ENCODE measurements at places on chromosomes 2 and 18. TPM values are rescaled to one million over a fixed set of nuclear protein-coding genes. Genes with fewer than 3 reads are reported as not detected.

CYP26B1 gene
- 14.5 TPM for total RNA-seq

ALPI gene
- not detected for total RNA-seq

ANO7 gene
- total RNA-seq, result 1.7 TPM

PLEKHH2 gene
- total RNA-seq, result 0.73 TPM

NLRC4 gene
- total RNA-seq, result not detected

TTR gene
- total RNA-seq, result not detected

ACMSD gene
- not detected for total RNA-seq

DAPL1 gene
- total RNA-seq, result not detected

SLC14A1 gene
- not detected for total RNA-seq

VWC2L gene
- total RNA-seq, result not detected

DNER gene
- total RNA-seq, result 7.0 TPM

FBLN7 gene
- total RNA-seq, result 0.59 TPM

ATP6V1C2 gene
- 0.06 TPM for total RNA-seq

TDRD15 gene
- total RNA-seq, result not detected

RAD51AP2 gene
- total RNA-seq, result not detected

NRBP1 gene
- 138 TPM for total RNA-seq

QPCT gene
- total RNA-seq, result 17.2 TPM

PDE11A gene
- total RNA-seq, result 0.61 TPM

PLCL1 gene
- total RNA-seq, result not detected

SIX2 gene
- total RNA-seq, result 0.27 TPM

RAB6C gene
- not detected for total RNA-seq

RSAD2 gene
- total RNA-seq, result 0.19 TPM

PLEK gene
- total RNA-seq, result not detected

PROM2 gene
- total RNA-seq, result not detected

LAMA1 gene
- total RNA-seq, result 0.06 TPM

TUBA4A gene
- 385 TPM for total RNA-seq

SCN9A gene
- 2.5 TPM for total RNA-seq

TNFRSF11A gene
- total RNA-seq, result 8.3 TPM

SIX3 gene
- total RNA-seq, result 0.32 TPM

C2orf74 gene
- 20.4 TPM for total RNA-seq

DGKD gene
- total RNA-seq, result 104 TPM

LOXHD1 gene
- not detected for total RNA-seq

ST6GAL2 gene
- total RNA-seq, result 15.6 TPM

Data from A549 treated with RU486 at 1 μM for 4 hours (cell line).